ENCODE measurements at places on chromosomes 11 and 22.

- no peak for DNase-seq
Measured at GRCh38 chr11:43392713-43393112, 34.0 kb downstream of the TTC17 start.

- no peak for DNase-seq
Measured at GRCh38 chr11:16911658-16912057, 102.6 kb downstream of the PLEKHA7 start.

DNA sequence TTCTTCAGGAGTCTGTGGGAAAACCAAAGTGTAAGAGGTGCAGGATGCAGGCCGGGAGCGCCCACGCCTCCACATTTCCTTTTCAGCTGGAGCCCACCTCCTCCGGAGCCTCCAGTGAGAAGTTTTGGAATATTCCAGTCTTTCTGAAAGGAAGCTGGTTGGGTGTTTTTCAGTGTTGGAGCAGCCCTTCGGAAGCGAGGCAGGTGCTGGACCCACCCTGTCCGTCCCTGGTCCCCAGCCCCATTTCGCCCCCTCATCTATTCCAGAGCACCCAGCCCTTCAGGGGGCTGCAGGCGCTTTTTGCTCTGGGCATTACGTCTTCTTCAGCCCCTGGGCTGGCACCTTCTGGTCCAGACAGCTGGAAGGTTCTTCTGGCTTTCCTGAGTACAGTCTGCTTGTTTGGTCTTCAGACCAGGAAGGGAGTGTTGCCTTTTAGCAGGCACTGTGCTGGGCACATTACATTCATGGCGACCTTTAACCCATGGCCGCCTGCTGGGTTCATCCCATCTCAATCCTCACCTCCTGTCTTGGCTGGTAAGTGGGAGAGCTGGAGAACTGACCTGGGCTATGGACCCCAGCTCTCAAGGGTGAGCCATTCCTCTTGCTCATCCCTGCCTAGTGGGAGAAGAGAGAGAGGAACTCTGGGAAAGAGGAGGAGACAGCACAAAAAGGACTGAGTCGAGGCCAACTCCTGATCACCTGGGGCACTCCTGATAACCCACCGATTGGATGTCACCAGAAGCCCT, 710 bp upstream of the THY1 start:
- DNase-seq, result no peak

DNA sequence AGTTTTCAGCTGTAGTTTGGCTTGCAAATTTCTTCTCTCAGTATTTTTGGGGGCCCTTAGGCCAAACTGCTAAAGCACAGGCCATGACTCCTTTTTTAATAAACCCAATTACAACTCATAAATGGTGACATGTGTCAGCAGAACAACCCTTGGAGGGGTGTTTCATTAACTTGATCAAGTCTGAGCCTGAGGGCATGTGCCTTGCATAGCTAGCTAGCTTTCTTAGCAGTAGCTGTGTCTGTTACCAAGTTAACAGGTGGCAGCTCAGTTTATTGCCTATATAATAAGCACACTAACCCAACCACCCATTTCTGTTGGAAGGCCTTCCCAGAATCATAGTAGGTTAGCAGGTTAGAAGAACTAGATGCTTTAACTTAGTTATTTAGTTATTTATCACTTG, 950.3 kb upstream of the CCDC90B start:
- no peak for DNase-seq

- DNase-seq, result peak; percentile 48
Measured at GRCh38 chr22:47587861-47588577, 825.6 kb downstream of the TBC1D22A start.

DNA sequence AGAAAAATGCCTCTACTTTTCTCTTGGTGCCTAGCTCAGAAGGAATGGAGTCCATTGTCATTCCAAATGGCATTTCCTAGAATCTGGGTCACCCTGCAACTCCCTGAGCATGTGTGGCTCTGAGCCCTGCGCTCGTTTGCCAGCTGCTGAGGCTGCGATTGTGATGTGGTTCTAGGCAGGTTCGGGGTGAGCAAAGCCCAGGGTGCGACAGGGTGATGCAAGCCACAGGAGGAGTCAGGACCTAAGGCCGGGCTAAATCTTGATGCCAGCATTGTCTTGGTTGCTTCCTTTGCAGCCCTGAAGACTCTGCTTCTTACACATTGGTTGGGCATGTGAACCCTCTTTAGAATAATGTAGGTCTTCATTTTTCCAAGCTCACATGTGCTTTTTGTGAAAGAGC, 131.0 kb downstream of the MORC2 start:
- DNase-seq, result no peak

DNA sequence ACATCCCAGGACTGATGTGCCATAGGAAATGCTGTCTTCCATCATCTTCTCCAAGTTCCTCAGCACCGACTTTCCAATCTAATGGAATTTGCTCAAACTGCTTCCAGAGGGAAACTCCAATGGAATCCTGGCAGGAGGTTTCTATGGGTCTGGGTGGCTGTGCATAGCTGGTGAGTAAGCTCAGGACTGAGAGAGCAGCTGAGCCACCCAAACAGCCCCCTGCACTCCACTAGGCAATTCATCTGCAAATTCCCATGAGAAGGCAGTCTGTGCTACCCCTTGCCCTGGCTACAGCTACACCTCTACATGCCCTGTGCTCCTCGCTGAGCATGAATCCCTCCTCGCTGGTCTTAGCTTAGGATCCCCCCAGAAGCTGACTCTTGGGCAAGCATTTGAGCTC, 127.9 kb upstream of the CSNK2A3 start:
- DNase-seq, result no peak

GRCh38 chr22:26974914-26975803, 317.8 kb downstream of the MIAT start:
- DNase-seq, result no peak

DNA sequence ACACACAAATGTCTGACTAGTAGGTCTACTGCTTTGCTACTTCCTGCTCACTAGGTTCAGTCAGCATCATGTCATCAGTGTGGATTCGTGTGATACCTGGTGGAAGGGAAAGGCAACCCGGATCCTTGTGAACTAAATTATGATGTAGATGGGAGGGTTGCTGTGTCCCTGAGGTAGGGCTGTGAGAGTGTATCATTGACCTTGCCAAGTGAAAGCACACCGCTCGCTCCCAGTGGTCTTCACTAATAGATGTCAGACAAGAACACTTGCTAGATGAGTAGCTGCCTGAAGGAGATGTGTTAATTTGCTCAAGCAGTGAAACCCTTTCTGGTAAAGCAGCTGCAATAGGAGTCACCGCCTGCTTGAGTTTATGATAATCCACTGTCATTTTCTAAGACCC, 119.4 kb downstream of the WNT7B start:
- no peak for DNase-seq

All from suprapubic skin (tissue), 4 donors.